ENCODE measurements at places on chromosomes 5 and 9.

DNA sequence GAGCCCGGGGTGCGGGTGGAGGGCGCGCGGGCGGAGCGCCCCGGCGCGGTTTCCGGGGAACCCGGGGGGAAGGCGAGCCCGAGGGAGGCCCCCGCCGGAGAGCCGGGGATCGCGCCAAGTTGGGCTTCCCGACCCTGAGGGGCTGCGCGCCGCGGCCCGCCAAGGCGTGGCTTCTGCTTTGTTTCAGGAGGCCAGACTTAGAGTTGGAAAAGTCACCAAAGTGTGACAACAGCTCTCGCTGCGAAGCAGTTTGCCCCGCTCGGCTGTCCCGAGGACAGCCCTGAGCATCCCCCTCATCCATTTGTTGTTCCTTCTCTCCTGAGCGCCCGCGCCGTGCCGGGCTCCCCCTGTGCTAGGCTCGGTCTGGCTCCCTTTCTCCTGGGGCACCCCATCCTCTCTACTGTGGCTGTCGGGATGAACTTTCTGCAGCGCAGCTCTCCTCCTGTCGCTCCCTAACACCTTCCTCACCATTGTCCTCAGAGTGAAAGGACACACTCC, 410 bp downstream of the GLIPR2 start:
- DNase-seq: no peak

DNA sequence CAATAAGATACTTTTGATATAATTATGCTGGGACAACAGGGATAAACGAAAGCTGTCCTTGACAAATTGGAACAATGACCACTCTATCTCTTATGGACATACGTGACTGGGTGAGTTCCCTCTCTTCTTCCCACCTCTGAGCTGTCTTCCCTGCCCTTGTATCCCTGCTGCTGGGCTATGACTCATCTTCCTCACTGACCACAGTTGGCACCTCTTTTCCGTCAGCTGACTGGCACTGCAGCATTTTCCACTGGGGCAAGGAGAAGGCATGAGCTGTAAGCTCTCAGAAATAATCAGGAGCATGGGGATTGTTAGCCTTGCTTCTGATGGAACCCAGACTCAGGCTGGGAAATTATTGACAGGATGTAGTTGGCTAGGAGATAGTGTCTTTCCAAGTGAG, 48.7 kb downstream of the PCSK1 start:
- DNase-seq: no peak

DNA sequence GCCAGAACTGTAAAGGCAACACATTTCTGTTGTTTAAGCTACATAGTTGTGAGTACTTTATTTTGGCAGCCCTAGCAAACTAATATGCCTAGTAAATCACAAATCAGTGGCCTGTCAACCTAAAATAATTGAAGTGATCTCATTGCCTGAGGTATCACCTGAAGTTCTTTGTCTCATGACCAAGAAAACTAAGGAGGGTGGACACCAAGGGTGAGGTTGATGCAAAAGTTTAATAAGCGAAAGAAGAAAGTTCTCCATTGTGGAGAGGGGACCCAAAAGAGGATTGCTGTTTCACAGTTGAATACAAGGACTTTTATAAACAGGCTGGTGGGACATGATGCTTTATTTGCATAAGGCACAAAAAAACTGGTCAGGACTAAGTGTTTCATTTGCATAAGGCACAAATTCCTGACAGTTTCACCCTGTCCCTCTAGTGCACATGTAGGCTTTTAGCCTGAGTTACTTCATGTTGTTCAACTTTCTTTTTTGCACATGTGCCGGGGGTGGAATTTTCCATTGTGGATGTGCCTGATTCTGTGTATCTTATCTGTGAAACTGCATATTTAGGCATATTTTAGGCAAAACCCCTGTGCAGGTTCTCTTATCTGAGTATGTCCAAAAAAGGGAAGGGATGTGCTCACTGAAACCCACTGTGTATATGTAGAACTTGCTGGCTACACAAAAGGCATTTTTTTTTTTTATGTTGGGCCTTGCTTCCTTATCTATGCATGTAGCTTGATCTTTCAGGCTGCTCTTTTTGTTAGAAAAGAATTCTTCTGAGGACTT, 108.6 kb upstream of the RAI14 start:
- no peak for DNase-seq

DNA sequence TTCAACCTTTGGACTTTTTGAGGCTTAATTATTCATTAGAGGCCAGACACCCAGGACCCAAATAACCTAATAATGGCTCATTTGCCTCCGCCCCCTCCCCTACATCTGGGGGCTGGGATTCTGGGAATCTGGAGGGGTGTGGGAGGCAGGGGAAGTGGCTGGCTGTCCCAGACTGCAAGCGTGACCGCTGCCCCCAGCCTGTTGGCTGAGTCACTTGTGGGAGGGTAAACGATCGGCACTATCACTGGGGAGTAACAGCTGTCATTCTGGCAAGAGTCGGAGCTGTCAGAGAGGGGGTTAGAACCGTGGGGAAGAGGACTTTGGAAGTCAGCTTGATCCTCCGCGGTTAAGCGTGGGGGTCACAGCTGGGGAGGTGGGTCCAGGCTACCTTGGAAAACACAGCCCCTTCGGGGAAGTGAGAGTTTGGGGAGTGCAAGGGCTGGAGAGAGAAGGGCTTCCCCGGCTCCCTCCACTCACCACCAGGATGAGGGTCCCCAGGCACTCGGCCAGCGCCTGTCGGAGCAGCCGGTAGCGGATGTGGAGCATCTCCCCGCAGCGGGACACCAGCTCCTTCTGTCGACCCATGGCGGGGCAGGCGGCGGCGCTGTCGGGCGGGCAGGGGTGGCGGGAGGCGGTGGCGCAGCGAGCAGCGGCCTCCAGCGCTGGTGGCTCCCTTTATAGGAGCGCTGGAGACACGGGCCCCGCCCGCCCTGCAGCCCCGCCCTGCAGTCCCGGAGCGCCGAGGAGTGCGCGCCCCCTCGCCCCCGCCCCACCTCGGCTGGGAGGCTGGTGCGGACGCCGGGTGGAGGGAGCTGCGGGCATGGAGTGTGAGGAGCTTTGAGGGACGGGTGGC, at the start of gene AQP3:
Gene AQP3, minus strand, starts transcription at position 648 of the 853 bp plus-strand sequence. Its CDS starts 63 bp downstream, at position 585.
- DNase-seq: peak; percentile 47

GRCh38 chr5:61137835-61138234, 24.4 kb downstream of the SMIM15 start:
- DNase-seq: no peak

DNA sequence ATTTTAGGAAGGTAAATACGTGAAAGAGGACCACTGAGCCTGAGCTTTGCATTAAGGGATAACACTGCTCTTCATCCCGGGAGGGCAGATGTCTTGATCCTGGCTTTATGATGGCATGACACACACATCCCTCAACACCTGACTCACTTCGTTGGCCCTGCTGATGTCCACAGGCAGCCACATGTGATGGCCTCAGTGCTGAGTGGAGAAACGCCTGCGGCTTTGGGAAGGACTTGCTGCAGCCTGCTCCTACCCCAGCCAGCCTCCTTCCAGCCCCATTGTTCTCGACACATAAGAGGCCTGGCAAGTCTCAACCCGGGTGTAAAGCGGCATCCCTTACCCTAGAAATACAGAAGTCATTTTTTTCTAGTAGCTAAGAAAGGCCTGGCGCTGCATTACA, 169.0 kb downstream of the SYK start:
- DNase-seq: no peak

- no peak for DNase-seq
These were observed 55.9 kb upstream of the PHF2 start for GRCh38 chr9:93520523-93520922.

- DNase-seq: no peak
These were observed 338.2 kb downstream of the NPR3 start for GRCh38 chr5:33049298-33049697.

- no peak for DNase-seq
These were observed 18.4 kb upstream of the RFK start for GRCh38 chr9:76412638-76413037.

DNA sequence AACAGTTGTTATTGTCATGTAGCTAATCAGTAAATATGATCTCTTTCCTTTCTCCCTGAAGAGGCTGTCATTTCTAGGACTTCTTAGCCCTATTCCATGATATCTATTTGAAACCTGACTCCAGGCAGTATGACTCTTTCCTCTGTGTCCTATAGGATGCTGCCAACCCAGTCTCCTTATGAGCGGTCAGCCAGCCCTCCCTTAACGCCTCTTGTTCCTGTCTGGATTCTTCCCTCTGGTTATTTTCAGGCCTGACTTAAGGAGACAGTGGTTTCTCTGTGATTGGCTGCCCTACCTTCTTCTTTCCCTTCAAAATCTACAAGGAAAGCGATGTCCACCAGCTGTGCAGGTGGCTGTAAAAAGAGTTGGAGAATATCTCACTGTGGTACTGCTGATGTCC, 19.4 kb upstream of the C5orf63 start:
- DNase-seq: no peak

GRCh38 chr9:132488626-132489025, 78.6 kb downstream of the CFAP77 start:
- no peak for DNase-seq

- no peak for DNase-seq
These were observed 146.6 kb upstream of the TUT7 start for GRCh38 chr9:86500667-86501435.

DNA sequence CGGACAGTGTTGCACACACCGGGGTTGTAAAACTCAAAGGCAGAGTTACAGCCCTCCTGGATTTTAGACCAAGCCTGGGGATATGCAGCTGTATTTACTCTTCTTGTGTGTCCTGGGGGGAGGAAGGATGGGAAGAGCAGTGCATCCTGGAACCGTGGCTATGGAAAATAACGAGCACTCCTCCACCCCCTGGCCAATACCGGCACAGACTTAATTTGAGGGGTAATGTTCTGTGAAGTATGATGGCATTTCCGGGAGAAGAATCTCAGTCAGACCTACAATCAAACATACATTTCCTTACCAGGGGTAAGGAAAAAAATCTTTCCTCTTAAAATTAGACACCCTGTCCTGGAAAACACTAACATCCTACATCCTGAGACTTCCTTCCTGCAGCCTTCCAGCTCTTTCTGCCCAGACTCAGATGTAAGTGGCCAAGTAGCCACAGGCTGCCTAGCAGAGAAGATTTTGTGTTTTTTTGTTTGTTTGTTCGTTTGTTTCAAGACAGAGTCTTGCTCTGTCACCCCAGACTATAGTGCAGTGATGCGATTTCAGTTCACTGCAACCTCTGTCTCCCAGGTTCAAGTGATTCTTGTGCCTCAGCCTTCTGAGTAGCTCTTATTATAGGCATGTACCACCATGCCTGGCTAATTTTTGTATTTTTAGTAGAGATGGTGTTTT, 11.0 kb upstream of the ERMP1 start:
- DNase-seq: no peak

DNA sequence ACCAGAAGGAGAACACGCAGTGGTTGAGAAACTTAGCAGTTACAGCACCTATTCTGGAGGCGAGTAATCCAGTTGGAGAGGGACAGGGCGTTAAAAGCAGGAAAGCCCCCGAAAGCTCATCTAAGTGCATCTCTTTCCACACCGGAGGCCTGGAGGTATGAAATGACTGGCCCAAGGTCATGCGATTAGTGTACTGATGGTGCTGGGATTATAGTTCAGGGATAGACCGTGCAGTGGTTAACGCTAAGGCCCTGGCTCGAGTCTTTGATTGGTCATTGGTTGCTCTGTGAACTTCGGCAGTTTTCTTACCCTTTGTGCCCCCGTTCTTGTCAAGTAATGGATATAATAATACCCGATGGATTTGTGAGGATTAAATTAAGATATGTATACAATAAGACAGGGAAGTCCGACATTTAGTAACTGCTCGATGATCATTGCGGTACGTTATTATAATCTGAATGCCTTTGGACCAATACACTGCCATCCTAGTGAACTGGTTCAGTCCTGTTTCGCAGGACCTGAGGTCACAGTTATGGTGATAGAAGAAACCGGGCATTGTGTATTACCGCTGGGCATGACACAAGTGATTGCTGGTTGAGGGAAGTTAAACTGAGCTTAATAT, 960 bp downstream of the CANX start:
- no peak for DNase-seq

DNA sequence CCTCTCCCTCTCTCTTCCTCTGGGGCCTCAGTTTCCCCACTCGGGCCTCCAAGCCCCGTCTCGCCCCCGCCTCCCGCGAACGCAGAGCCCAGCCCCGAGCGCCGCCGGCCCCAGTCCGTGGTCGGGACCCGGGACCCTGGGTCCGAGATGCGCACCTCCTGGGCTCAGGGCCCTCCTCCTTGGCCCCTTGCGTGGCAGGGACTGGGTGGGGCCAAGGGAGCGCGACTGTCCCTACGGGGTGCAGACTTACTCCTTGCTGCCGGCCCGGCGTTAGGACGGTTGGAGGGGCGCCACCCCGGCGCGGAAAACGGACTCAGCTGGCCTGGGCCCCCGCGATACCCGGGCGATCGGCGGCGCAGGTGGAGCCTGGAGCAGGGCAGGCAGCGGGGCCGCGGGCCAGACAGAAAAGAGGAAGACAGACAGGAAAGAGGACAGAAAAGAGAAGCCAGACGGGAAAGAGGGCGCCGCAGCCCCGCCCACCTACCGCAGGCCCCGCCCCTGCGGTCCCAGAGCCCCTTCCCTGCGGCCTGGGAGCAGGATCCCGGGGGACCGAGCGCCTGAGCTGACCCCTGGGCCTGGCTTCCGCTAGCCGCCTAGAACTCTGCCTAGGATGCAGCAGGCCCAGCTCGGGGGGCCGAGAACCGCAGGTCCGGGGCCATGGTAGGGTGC, at the start of gene GBGT1:
Gene GBGT1, minus strand, starts transcription at position 411 of the 669 bp plus-strand sequence. CDS start 1,502 bp downstream, outside the sequence.
- no peak for DNase-seq

DNA sequence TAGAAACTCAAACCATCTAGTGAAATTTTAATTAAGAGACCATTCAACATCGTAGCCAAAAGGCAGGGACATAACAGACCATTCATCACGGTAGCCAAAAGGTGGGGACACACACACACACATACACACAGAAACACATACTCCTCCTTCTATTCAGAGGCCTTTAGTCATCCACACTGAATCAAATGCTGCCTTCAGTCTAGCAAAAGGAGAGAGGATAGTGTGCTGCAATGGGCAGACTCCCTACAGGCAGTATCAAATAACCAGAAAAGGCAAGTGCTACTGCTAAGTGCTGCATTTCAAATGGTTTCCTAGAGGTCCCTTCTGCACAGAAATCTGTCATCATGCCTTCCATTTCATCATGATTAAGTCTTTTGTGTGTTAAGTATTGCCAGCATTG, 303.9 kb downstream of the TRIM32 start:
- no peak for DNase-seq

GRCh38 chr5:123951582-123951977, 439.6 kb downstream of the CSNK1G3 start:
- DNase-seq: no peak

DNA sequence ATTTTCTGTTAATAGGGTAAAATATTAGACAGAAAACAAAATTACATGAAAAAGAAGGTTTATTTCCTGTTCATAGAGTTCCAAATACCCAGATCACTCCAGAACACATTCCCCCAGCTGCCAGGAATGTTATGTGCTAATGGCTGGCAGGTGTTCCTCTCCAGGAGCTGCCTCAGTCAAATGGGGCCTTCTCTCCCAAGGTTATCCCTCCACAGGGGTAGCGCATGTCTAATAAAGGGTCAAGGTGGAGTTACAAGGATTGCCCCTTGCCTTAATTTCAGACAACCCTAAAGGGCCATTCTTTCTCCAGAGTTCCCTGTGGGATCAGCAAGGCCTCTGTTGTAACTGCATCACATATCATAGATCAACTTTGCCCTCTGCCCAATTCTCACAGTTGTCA, 148.6 kb upstream of the PLPPR1 start:
- DNase-seq: no peak

GRCh38 chr9:128143525-128144238, 5.6 kb upstream of the LCN2 start:
- no peak for DNase-seq
